Smooth muscle cell of the pulmonary artery (primary cell): ENCODE measurements at places on chromosomes 1 and 21. TPM values are rescaled to one million over a fixed set of nuclear protein-coding genes. Genes with fewer than 3 reads are reported as not detected.

The LCE2C gene
- total RNA-seq, result not detected in 2 replicates

The AK5 gene
- 37.0 and 39.9 TPM in 2 replicates for total RNA-seq

The ZNF683 gene
- total RNA-seq, result not detected in 2 replicates

The CYP4X1 gene
- 1.2 and 2.9 TPM in 2 replicates for total RNA-seq

The ZMYND12 gene
- total RNA-seq, result 1.3 and 1.9 TPM in 2 replicates

The SDF4 gene
- 214 and 261 TPM in 2 replicates for total RNA-seq

The RGS8 gene
- not detected in 2 replicates for total RNA-seq

The MAEL gene
- 0.07 TPM in 1 of 2 replicates, not detected in the other for total RNA-seq

The UQCRH gene
- total RNA-seq, result 118 and 163 TPM in 2 replicates

The ALX3 gene
- total RNA-seq, result not detected in 2 replicates

The PPIAL4G gene
- not detected in 2 replicates for total RNA-seq

The FHAD1 gene
- 0.03 TPM in 1 of 2 replicates, not detected in the other for total RNA-seq

The LDLRAD1 gene
- total RNA-seq, result not detected in 2 replicates

The GBP2 gene
- 24.2 and 44.6 TPM in 2 replicates for total RNA-seq

The MX1 gene
- total RNA-seq, result 3.1 and 6.6 TPM in 2 replicates

The GOLT1A gene
- total RNA-seq, result not detected in 2 replicates

The STUM gene
- under 0.01 TPM in 2 replicates for total RNA-seq

The RSRP1 gene
- 86.8 and 103 TPM in 2 replicates for total RNA-seq

The ANKRD65 gene
- total RNA-seq, result 0.17 and 0.39 TPM in 2 replicates

The ARHGEF10L gene
- total RNA-seq, result 41.0 and 53.4 TPM in 2 replicates

The GJA9 gene
- 0.07 TPM in 1 of 2 replicates, not detected in the other for total RNA-seq

The LYPLA2 gene
- total RNA-seq, result 33.0 and 38.6 TPM in 2 replicates

The SHISAL2A gene
- total RNA-seq, result not detected in 2 replicates

The SYT14 gene
- 0.13 and 9.1 TPM in 2 replicates for total RNA-seq

The ADAM30 gene
- 0.03 TPM in 1 of 2 replicates, not detected in the other for total RNA-seq

The PRAMEF17 gene
- total RNA-seq, result not detected in 2 replicates

The PGLYRP4 gene
- not detected in 2 replicates for total RNA-seq

The KRTAP19-5 gene
- not detected in 2 replicates for total RNA-seq

The RASAL2 gene
- total RNA-seq, result 27.2 and 41.3 TPM in 2 replicates

The HCN3 gene
- total RNA-seq, result 0.91 and 1.4 TPM in 2 replicates

The CCDC185 gene
- total RNA-seq, result not detected in 2 replicates

The LCE1F gene
- not detected in 2 replicates for total RNA-seq

The FAM43B gene
- 0.07 and 0.13 TPM in 2 replicates for total RNA-seq

The FAM3B gene
- not detected in 2 replicates for total RNA-seq

The LRRC39 gene
- total RNA-seq, result 0.56 and 0.59 TPM in 2 replicates

The NUP210L gene
- total RNA-seq, result 0.07 and 0.23 TPM in 2 replicates

The COL16A1 gene
- 90.8 and 97.8 TPM in 2 replicates for total RNA-seq

The GIPC2 gene
- total RNA-seq, result 0.20 and 1.4 TPM in 2 replicates

The C1QA gene
- not detected in 2 replicates for total RNA-seq

The DPT gene
- total RNA-seq, result 0.53 and 9.7 TPM in 2 replicates

The PADI1 gene
- total RNA-seq, result 0.07 TPM in 2 replicates

The RORC gene
- total RNA-seq, result 0.03 TPM in 1 of 2 replicates, not detected in the other

The SLAMF1 gene
- not detected in 2 replicates for total RNA-seq

The FAM167B gene
- total RNA-seq, result 0.98 and 2.3 TPM in 2 replicates

The MXRA8 gene
- 247 and 264 TPM in 2 replicates for total RNA-seq

The CFHR5 gene
- total RNA-seq, result not detected in 2 replicates

The HES3 gene
- not detected in 2 replicates for total RNA-seq

The TMEM79 gene
- total RNA-seq, result 2.0 and 2.6 TPM in 2 replicates

The TCEANC2 gene
- 3.7 and 4.8 TPM in 2 replicates for total RNA-seq

The CDA gene
- 0.39 and 0.92 TPM in 2 replicates for total RNA-seq
